Left colon (tissue), 2 donors: ENCODE measurements at places on chromosomes 4 and X.

DNA sequence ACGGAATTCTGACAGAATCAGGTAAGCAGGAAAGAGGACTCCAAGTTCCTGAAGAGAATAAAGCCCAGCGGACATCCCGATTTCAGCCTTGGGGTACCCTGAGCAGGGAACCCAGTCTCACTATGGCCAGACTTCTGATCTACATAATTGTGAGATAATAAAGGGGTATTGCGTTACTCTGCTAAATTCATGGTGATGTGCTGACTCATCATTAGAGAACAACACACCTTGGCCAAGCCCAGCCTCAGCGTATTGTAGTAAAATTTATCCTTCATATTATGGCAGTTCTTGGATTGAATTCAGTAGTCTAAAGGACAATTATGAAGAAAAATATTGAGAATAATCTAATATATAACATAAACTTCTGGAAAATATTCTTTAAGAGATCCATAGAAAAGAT, 170.2 kb upstream of the MAD2L1 start:
- no peak for DNase-seq

- DNase-seq, result no peak
These were observed 33.6 kb upstream of the HEPH start for GRCh38 chrX:66130469-66130868.

DNA sequence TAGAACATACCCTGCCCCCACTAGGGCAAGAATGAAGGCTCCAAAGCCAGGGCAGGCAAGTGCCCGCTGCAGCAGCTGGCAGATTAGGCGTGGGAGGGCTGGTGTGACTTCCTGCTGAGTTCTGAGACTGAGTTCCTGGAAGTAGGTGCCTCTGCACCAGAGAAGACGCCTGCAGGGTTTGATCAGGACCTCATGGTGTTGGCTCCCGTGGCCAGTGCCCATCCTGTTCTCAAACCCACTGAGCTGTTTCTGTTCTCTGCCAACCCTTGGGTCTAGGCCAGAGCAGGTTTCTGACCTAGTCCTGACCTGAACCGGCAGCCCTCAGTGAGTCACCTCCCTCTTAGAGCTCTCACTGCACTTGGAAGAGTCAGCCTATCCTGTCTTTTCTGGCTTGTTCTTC, 220.7 kb downstream of the HS6ST2 start:
- DNase-seq, result no peak

DNA sequence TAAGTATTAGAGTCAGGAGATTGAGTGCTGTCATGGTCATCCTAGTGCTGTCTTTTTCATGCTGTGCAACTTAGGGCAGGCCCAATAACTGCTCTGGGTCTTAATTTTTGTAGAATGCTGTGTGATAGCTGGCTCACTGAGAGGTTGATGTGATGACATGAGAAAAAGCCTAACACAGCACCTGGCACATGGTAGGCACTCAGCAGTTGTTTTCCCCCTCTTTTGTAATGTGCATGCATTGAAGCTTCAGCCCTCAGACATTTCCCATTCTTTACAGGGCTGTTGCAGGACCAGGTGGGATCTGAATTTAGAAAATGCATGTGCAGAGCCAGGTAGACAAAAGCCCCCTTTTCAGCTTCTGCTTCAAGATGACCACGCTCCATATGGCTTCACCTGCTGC, 44.1 kb upstream of the SOX3 start:
- DNase-seq, result no peak

- DNase-seq, result no peak
These were observed 456.8 kb downstream of the PRR32 start for GRCh38 chrX:127276326-127276725.
